ENCODE measurements at places on chromosomes 4 and X. TPM values are rescaled to one million over a fixed set of nuclear protein-coding genes. Genes with fewer than 3 reads are reported as not detected.

- H3K4me3 ChIP-seq = no peak overlapping the region
- H3K27me3 ChIP-seq = no peaks in the 10 kb centered on the region
Measured at GRCh38 chr4:101119141-101119540, 228.2 kb downstream of the PPP3CA start.

DNA sequence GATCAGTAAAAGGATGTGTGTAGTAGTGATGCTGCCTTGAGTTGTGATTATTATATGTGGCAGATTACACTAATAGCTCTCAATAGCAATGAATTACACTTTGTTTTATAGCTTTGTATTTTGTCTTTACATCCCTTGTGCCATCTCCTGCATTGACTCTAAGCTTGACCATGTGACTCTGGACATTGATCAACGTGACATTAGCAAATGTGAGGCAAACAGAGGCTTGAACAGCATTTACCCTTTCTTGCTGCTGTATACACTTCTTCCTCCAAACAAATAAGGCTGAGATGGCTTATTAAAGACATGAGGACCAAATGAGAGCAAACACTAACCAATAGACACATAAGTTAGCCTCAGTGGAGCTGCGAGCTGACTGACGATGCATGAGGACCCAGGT is 63.5 kb downstream of the MAD2L1 start:
- no peaks in the 10 kb centered on the region for H3K36me3 ChIP-seq
- H3K4me3 ChIP-seq = no peak overlapping the region
- H3K27ac ChIP-seq = no peak overlapping the region

- no peak overlapping the region for H3K27ac ChIP-seq
- H3K4me1 ChIP-seq = no peaks in the 10 kb centered on the region
- H3K36me3 ChIP-seq = no peaks in the 10 kb centered on the region
- no peak overlapping the region for H3K4me3 ChIP-seq
- no peaks in the 10 kb centered on the region for H3K27me3 ChIP-seq
Measured at GRCh38 chr4:79904331-79904730, 168.7 kb downstream of the ANTXR2 start.

The STK32B gene
- total RNA-seq = 0.59 TPM

- H3K27me3 ChIP-seq = no peaks in the 10 kb centered on the region
- H3K4me3 ChIP-seq = no peak overlapping the region
- H3K4me1 ChIP-seq = no peaks in the 10 kb centered on the region
- H3K36me3 ChIP-seq = no peaks in the 10 kb centered on the region
- no peak for DNase-seq
Measured at GRCh38 chrX:110228453-110228852, 89.4 kb downstream of the AMMECR1 start.

GRCh38 chrX:54076903-54077302 is 32.6 kb upstream of the PHF8 start:
- no peak overlapping the region for H3K4me3 ChIP-seq
- H3K27me3 ChIP-seq = no peaks in the 10 kb centered on the region
- peaks cover 13% of the 10 kb centered on the region for H3K36me3 ChIP-seq
- no peaks in the 10 kb centered on the region for H3K4me1 ChIP-seq
- H3K27ac ChIP-seq = no peak overlapping the region

DNA sequence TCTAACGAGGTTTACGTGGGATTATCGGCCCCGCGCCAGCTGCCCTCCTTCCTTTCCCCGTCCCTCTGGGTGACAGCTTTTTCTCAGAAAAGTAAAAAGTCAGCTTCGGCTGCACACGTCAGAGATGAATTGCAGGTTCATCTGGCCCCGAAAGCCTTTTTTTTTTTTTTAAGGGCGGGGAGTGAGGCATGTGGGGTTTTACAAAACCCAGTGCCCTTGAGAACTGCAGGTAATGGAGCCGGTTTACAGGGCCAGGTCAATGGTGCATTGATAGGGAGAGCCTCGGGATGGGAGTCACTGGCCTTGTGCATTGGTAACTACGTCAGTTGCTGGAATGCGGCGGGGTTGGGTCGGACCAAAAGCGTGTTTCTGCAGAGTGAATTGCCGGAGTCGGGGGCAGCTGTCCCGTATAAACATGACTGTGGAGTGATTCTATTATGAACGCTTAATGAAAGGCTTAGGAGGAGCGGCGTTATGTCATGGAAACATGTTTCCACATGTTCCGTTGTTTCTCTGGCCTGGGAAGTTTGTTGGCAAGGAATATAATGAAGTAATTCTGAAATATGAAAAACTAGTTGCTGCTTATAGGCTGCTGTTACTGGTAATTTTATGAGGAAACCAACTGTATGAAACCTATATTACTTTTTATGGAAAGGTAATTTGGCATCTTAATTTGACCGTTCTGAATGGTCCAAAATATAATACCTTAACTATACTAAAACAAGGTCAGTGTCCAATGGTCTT is 1.1 kb downstream of the HSPA4L start:
- no peaks in the 10 kb centered on the region for H3K36me3 ChIP-seq
- peak overlapping the region; percentile 87 for H3K4me3 ChIP-seq
- H3K27me3 ChIP-seq = no peaks in the 10 kb centered on the region
- DNase-seq = peak; percentile 80
- peaks cover 4% of the 10 kb centered on the region for H3K4me1 ChIP-seq
- peak overlapping the region; percentile 80 for H3K27ac ChIP-seq

DNA sequence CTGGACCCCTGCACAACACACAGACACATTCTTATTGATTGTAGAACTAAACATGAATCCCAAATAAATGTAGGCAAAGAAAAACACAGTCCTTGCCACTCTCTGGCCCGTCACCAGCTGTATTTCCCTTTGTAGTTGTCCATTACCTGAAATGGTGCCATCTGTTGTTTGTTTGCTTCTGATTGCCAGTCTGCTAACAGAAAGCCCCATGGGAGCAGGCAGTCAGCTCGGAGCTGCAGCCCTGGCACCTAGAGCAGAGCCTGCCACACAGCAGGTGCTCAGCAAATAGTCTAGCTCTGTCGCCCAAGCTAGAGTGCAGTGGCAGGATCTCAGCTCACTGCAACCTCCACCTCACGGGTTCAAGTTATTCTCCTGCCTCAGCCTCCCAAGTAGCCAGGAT is 28.9 kb downstream of the CPLX1 start:
- peaks cover 52% of the 10 kb centered on the region for H3K27me3 ChIP-seq
- no peak overlapping the region for H3K27ac ChIP-seq
- H3K36me3 ChIP-seq = no peaks in the 10 kb centered on the region
- H3K4me3 ChIP-seq = no peak overlapping the region

GRCh38 chr4:138256608-138257007 is 14.5 kb upstream of the SLC7A11 start:
- H3K4me1 ChIP-seq = no peaks in the 10 kb centered on the region
- H3K36me3 ChIP-seq = no peaks in the 10 kb centered on the region
- H3K27ac ChIP-seq = no peak overlapping the region
- DNase-seq = no peak

The GPR34 gene
- 3.2 TPM for total RNA-seq

GRCh38 chr4:75908555-75908954 is 6.3 kb upstream of the PPEF2 start:
- H3K4me3 ChIP-seq = no peak overlapping the region
- no peak overlapping the region for H3K27ac ChIP-seq
- no peaks in the 10 kb centered on the region for H3K4me1 ChIP-seq
- no peaks in the 10 kb centered on the region for H3K36me3 ChIP-seq
- H3K27me3 ChIP-seq = no peaks in the 10 kb centered on the region

DNA sequence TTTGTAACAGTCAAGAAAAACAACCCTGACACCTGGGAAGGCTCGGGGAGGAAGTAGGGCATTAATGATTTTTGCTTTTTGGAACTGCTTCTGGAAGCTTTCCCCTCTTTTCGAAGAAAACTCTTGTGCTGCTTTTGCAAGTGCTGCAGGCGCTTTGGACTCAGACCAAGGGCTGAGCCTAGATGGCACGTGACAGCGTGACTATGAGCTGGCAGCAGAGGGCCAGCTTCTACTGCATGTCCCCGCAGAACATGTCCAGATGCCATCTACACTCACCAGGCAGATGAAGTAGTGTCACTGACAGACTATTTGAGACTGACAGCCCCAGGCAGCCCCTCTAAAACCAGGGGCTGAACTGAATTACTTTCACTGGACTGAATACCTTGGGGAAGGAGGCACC is 6.2 kb downstream of the NR0B1 start:
- peaks cover 7% of the 10 kb centered on the region for H3K27me3 ChIP-seq
- no peaks in the 10 kb centered on the region for H3K36me3 ChIP-seq

- no peaks in the 10 kb centered on the region for H3K36me3 ChIP-seq
- no peak for DNase-seq
- H3K4me1 ChIP-seq = no peaks in the 10 kb centered on the region
- H3K27ac ChIP-seq = no peak overlapping the region
- H3K27me3 ChIP-seq = no peaks in the 10 kb centered on the region
Measured at GRCh38 chrX:29044423-29045184, 457.4 kb downstream of the IL1RAPL1 start.

The SGMS2 gene
- total RNA-seq = 30.8 TPM

The IBSP gene
- not detected for total RNA-seq

DNA sequence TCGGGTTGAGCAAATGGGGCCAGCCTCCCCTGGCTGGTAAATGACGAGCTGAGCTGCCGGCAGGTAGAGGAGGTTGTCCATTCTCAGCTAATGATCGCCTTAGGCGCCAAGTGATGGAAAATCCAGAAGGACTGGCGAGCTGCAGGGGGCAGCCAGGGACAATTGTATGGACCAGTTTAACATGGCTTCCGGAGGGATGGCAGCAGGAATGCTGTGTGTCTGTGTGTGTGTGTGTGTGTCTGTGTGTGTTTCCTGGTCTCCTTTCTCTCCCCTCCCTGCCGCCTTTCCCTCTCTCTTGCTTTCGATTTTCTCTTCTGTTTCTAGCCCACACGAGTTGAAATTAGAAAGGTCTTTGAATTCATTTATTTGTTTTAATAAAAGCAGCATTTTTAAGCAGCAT is 45.2 kb upstream of the BCOR start:
- no peaks in the 10 kb centered on the region for H3K36me3 ChIP-seq
- peaks cover 26% of the 10 kb centered on the region for H3K4me1 ChIP-seq
- no peak overlapping the region for H3K4me3 ChIP-seq
- DNase-seq = no peak
- H3K27ac ChIP-seq = no peak overlapping the region
- H3K27me3 ChIP-seq = no peaks in the 10 kb centered on the region

The PLAC1 gene
- not detected for total RNA-seq

GRCh38 chrX:123454712-123455431 is 270.8 kb downstream of the GRIA3 start:
- no peaks in the 10 kb centered on the region for H3K27me3 ChIP-seq
- no peak for DNase-seq
- H3K36me3 ChIP-seq = no peaks in the 10 kb centered on the region
- H3K27ac ChIP-seq = no peak overlapping the region
- no peak overlapping the region for H3K4me3 ChIP-seq

The AVPR2 gene
- 2.1 TPM for total RNA-seq

GRCh38 chr4:55553441-55554201 is 6.9 kb upstream of the CLOCK start:
- peak overlapping the region; percentile 43 for H3K4me3 ChIP-seq
- H3K27ac ChIP-seq = no peak overlapping the region
- H3K27me3 ChIP-seq = no peaks in the 10 kb centered on the region
- H3K36me3 ChIP-seq = no peaks in the 10 kb centered on the region

- H3K4me3 ChIP-seq = no peak overlapping the region
- H3K4me1 ChIP-seq = no peaks in the 10 kb centered on the region
- H3K27me3 ChIP-seq = no peaks in the 10 kb centered on the region
- H3K27ac ChIP-seq = no peak overlapping the region
Measured at GRCh38 chr4:17367201-17367600, 144.7 kb downstream of the QDPR start.

- H3K27ac ChIP-seq = no peak overlapping the region
- DNase-seq = no peak
Measured at GRCh38 chr4:65651031-65651430, 19.3 kb downstream of the EPHA5 start.

DNA sequence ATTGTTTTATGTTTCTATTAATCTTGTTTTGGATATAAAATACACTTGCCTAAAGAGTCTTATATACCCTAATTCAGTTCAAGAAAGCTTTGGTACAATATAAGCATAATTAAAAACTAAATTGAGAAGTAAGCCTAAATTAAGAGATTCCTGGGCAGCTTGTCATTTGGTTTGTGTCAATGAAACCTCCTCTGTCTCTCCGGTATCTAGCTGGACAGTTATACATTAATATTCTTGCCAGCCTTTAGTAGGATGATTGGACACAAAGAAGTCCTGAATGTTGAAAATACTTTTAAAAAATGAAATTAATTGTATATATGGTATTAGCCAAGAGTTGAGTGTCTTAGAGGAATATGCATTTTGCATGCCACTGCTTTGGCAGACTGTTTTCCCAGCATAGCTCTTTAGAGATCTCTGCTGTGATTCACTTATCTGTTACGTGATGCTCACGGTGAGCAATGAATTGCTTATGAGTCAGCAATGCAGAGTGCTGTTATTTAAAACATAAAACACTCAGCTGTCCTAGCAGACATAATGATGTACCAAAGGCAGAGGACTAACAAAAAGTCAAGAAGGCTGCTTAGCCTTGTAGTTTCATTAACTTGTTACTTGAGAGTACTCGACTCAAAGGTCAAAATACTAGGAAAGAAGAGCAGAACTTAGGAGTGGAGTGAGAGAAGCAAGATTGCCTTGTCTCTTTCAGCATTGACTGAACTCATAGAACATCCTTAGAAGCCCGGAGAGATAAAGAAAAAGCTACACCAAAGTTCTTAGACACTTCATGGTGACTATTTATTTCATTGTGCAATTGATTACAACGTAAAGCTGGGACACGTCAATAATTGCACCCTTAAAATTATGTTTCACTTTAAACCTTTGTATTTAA is 1296.1 kb upstream of the PCDH7 start:
- no peaks in the 10 kb centered on the region for H3K27me3 ChIP-seq
- no peaks in the 10 kb centered on the region for H3K4me1 ChIP-seq
- DNase-seq = no peak
- H3K36me3 ChIP-seq = no peaks in the 10 kb centered on the region
- H3K4me3 ChIP-seq = no peak overlapping the region

DNA sequence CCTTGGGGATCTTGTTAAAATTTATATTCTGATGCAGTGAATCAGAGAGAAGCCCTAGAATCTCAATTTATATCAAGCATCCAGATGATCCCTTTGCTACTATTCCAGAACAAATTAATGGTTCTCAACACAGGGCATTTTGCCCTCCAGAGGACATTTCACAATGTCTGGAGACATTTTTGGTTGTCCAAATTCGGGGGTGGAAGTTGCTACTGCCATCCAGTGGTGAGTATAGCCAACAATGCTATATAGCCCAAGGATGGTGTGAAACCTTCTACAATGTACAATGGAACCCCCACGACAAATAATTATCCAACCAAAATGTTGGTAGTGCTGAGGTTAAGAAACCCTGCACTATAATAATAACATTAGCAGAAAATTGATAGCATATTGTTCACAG is 2440.0 kb downstream of the PCDH7 start:
- no peaks in the 10 kb centered on the region for H3K27me3 ChIP-seq
- no peak for DNase-seq
- H3K4me1 ChIP-seq = no peaks in the 10 kb centered on the region
- no peak overlapping the region for H3K4me3 ChIP-seq
- H3K36me3 ChIP-seq = no peaks in the 10 kb centered on the region

The UGT2B11 gene
- total RNA-seq = not detected

- no peaks in the 10 kb centered on the region for H3K4me1 ChIP-seq
- no peak for DNase-seq
- H3K4me3 ChIP-seq = no peak overlapping the region
- H3K36me3 ChIP-seq = no peaks in the 10 kb centered on the region
- no peaks in the 10 kb centered on the region for H3K27me3 ChIP-seq
- no peak overlapping the region for H3K27ac ChIP-seq
Measured at GRCh38 chrX:155242300-155242699, 22.0 kb downstream of the RAB39B start.

GRCh38 chr4:83029688-83030087 is 5.3 kb upstream of the COPS4 start:
- H3K4me3 ChIP-seq = no peak overlapping the region
- no peaks in the 10 kb centered on the region for H3K4me1 ChIP-seq
- no peaks in the 10 kb centered on the region for H3K36me3 ChIP-seq

Data from heart right ventricle (tissue), 16 donors.